A549 treated with RU486 at 1 μM for 4 hours (cell line): ENCODE measurements at places on chromosomes 7 and 10. TPM values are rescaled to one million over a fixed set of nuclear protein-coding genes. Genes with fewer than 3 reads are reported as not detected.

STAG3 gene
- total RNA-seq: 0.10 to 0.50 TPM (median 0.20 TPM) in 4 of 5 replicates, not detected in the other

SYT15B gene
- 2.1 to 3.8 TPM (median 3.2 TPM) in 5 replicates for total RNA-seq

CLDN4 gene
- 4.2 to 7.1 TPM (median 5.1 TPM) in 5 replicates for total RNA-seq

CALCR gene
- 0.02 TPM in 1 of 5 replicates, not detected in the others for total RNA-seq

CISD1 gene
- total RNA-seq: 38.1 to 56.7 TPM (median 53.0 TPM) in 5 replicates

CRYGN gene
- total RNA-seq: not detected in 5 replicates

IFRD1 gene
- total RNA-seq: 24.9 to 36.9 TPM (median 33.0 TPM) in 5 replicates

PMPCB gene
- 53.6 to 76.4 TPM (median 64.2 TPM) in 5 replicates for total RNA-seq

LRIT1 gene
- not detected in 5 replicates for total RNA-seq

RARRES2 gene
- total RNA-seq: not detected in 5 replicates

PLCE1 gene
- total RNA-seq: 5.1 to 6.2 TPM (median 5.6 TPM) in 5 replicates

C10orf105 gene
- not detected in 5 replicates for total RNA-seq

CYTH3 gene
- 19.3 to 23.4 TPM (median 21.0 TPM) in 5 replicates for total RNA-seq

ZNF804B gene
- not detected in 5 replicates for total RNA-seq

PLEKHS1 gene
- total RNA-seq: 0.03 to 0.14 TPM (median 0.07 TPM) in 3 of 5 replicates, not detected in the others

PTN gene
- not detected in 5 replicates for total RNA-seq

HOXA5 gene
- total RNA-seq: 2.8 to 7.5 TPM (median 6.6 TPM) in 5 replicates
